ENCODE measurements at places on chromosomes 16 and 17.

GRCh38 chr17:57425431-57425830, 169.1 kb downstream of the MSI2 start:
- DNase-seq = no peak

DNA sequence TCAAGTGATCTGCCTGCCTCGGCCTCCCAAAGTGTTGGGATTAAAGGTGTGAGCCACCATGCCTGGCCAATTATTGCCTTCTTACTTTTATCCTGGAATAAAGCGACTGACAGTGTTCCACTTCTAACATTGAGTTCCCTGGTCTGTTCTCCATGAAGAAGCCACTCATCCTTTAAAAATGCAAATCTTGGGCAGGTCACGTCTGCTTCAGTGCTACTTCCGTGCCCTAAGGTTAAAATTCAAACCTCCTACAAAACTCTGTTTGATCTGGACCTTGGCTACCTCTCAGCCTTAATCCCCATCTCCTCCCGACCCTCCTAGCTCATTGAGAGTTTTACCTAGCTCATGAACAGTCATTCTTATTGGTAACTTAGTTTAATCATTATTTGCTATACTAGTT, 9.6 kb upstream of the SHISA9 start:
- no peak for DNase-seq

GRCh38 chr16:12089492-12090150, 113.1 kb downstream of the SNX29 start:
- DNase-seq = peak; percentile 72

DNA sequence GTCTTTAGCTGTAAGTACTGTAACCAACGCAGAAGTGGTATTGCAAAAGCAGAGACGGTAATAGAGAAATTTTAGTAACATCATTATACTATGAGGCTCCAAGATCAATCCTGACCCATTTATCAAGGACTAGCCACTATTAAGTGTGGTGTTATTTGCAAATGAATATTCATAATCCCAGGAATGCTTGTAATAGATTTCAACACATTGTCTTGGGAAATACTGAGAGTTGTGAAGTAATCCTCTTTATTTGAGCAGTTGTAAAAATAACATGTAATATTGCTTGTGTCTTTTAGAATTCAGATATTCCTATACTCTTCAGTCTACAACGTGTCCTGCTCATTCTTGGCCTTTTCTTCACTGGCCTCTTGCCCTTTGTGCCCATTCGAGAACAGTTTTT, 46.4 kb downstream of the GDPD1 start:
- DNase-seq = no peak

- DNase-seq = no peak
These were observed 8.5 kb upstream of the MRPL58 start for GRCh38 chr17:75003957-75004355.

DNA sequence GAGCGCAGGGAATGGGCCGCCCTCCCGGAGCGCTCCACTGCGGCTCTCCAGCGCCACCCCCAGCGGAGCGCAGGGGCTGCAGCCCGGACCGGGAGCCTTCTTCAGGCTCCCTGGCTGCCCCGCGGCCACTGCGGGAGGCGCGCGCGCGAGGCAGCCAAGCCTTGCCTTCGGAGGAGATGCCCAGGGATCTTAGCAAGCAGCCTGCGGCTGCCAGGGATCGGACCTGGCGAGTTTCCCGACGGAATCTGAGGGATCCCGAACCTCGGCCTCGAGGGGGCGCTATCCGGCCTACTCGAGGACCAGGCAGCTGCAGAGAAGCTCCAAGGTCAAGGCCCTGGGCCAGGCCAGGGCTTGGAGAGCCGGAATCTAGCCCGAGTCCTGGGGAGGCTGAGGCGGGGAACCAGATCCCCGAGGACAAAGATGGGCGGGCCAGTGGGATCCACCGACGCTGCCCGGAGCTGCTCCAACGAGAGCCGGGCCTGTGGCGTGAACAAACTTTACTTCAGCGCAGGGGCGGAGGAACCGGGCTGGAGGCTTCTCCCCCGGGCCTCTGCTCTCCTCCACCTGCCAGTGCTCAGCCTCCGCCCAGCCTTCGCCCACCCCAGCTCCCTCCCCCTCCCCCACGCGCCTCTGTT, at the start of gene IRX6:
IRX6 (plus strand) TSS at position 567 of the 635 bp plus-strand sequence. CDS start 889 bp downstream, outside the sequence.
- DNase-seq = peak; percentile 1

DNA sequence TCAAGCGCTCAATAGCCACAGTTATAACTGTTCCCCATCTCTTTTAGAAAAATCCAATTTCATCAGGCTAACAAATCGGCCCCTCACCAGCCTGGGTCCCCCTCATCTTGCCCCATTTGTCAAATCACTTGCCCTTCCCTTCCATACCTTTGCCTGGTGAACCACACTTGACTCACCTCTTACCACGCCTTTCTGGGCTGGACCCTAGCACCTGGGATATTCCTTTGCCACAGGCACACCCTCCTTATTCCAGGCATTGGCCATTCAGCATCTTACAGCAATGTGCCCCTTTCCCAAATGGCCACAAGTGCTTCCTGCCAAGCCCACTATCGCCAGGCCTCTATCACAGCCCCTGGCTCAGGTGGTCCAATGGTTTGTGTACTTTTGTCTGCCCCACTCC, 14.9 kb downstream of the CMTM4 start:
- no peak for DNase-seq

DNA sequence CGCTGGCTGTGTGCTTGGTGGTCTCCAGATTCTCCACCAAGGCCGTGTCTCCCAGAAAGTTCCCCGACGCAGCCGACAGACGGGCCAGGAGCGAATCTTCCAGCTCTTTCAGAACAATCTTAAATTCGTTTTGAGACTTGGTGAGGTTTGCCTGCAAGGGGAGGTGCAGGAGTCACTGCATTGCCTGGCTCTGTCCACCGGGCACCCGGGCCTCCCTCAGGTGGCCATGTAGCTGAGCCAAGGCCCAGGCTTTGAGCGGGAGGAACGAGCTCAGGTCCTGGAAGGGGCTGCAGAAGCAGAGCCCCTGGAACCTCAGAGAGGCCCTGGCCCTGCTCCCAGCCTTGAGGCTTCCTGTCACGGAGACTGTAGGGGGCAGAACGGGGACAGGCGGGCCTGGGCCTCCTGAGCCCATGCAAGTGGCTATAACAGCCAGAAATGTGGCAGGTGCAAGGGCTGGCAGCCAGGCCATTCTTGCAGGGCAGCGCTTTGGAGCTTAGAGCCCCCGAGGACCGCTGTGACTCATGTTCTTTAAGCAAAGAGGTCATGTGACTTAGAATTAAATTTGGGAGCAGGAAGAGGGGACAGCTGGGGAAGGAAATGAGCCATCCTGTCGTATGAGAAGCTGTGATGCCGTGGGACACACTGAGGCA, 72.4 kb downstream of the PGS1 start:
- no peak for DNase-seq

GRCh38 chr16:55154956-55155355, 169.0 kb upstream of the IRX6 start:
- no peak for DNase-seq

- no peak for DNase-seq
These were observed 13.7 kb downstream of the PLCG2 start for GRCh38 chr16:81792828-81793227.

GRCh38 chr17:42659079-42659931, at the start of gene TUBG2:
TUBG2 (plus strand) TSS chr17:42659284; CDS start chr17:42659504, 220 bp downstream.
- peak; percentile 91 for DNase-seq

GRCh38 chr17:7323731-7324437, 5.3 kb downstream of the NEURL4 start:
- peak; percentile 32 for DNase-seq

GRCh38 chr17:64785011-64785421, 122.9 kb upstream of the SMURF2 start:
- DNase-seq = no peak

DNA sequence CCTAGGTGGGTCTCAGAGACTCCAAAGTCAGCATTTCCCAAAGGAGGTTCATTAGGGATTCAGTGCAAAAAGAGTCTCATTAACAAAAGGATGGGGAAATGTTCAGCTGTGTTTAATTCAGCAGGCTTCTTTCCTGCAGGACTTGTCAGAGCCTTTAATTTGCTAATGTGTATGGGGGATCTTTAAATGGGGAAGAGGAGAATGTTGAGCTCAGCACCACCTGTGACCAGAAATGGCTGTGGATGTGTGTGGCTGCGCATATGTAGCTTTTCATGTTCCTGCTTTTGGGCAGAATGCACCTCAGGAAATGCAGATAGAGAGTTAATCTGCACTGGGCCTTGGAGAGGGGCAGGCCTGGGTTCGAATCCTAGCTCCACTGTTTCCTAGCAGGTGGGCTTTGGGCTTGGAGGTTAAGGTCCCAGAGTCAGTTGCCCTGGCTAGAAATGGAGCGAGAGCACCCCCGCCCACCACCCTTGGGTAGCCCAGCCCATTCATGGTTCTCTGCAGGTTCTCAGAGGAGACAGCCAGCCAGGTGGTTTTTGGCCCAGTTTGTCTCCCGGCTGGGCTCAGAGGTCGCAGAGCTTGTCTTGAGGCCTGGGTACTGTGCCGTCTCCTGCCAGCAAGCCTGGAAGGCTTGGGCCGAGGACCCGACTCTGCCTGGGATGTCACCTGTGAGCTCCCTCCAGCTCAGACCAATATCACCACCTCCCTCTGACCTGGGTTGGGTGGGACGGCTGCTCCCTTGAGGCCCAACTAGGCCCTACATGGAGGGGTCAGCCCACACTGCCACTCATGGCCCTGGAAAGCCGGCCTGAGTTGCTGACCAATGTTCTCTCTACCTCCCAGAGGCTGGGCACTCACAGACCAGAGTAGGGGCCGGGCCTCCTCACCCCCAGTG, 9.3 kb downstream of the ADCY7 start:
- DNase-seq = no peak

DNA sequence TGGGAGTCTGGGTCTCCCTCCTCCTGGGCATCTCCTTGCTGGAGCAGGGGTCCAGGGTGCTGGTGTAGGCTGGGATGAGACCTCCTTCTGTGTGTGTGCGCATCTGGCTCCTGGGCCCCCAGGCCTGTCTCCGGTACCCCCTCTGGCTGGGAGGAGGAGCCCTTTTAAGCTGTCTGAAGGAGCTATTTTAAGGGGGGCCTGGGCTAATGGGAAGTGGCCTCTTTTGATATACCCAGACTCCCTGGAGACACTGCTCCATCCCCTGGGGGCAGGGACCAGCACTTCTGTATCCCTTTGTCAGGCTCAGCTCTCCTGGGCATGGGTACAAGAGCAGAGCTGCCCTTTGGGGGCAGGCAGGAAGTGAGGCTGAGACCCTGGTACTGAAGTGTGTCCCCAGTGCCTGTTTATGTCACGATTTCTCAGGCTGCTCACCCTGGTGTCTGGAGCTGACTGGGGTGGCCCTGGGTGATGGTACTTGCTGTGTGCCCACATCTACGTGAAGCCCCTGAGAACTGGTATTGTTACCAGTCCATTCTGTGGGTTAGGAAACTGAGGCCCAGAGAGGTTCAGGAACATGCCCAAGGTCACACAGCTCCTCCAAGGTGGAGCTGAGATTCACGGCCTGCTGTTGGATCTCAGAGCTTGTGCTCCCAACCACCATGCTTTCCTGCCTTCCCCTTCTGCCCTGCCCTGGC, 6.5 kb downstream of the ADCY7 start:
- DNase-seq = no peak

DNA sequence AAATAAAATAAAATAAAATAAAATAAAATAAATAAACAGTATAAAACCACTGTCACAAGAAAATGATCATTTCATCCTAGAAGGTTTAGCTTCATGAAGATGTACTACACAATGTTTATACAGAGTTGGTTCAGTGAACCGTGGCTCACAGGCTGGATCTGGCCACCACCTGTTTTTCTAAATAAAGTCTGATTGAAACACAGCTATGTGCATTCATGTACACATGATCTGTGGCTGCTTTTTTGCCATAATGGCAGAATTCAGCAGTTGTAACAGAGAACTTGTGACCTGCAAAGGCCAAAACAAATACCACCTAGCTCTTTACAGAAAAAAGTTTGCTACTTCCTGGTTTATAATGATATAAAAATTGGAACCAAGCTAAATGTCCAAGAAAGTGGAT, 12.6 kb upstream of the RPRML start:
- DNase-seq = no peak

GRCh38 chr16:27182906-27183405, 20.4 kb upstream of the KDM8 start:
- no peak for DNase-seq

DNA sequence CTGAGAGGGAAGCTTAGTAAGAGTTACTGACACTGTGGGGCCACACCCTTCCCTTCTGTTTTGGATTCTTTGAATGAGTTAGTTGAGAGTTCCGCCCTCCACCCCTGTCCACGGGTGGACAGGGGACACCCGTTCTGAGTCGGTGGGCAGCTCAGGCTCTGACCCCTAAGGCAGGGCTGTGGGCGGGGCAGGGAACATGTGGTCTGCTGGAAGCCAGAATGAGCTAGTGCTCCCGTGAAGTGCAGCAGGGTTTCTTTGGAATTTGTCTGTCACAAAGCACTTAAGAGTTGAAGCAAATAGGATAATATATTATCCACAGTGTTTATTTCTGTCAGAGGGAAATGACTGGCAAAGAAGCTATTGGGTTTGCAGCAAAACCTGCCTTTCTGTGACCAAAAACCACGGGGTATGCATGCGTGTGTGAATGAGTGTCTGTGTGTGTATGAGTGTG, 90.1 kb downstream of the CLEC16A start:
- no peak for DNase-seq

GRCh38 chr16:54412037-54412436, 125.5 kb upstream of the IRX3 start:
- no peak for DNase-seq

DNA sequence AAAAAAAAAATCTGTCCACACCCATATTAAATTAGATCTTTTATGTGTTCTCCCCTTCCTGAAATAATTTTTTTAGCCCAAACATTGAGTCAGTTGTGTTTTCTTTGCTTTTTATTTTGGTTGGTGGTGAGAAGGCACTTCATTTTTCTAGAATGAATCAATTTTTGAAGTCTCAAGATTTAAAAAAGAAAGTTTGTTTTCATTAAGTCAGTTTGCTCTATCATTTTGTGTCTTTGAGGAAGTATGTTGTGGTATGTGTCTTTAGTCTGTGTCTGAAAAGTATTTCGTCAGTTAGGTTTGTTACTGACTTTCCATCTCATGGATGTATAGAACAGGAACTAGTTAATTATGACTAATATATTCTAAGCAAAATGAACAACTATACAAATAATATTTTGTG, 3.8 kb downstream of the IGF2BP1 start:
- DNase-seq = peak; percentile 42

DNA sequence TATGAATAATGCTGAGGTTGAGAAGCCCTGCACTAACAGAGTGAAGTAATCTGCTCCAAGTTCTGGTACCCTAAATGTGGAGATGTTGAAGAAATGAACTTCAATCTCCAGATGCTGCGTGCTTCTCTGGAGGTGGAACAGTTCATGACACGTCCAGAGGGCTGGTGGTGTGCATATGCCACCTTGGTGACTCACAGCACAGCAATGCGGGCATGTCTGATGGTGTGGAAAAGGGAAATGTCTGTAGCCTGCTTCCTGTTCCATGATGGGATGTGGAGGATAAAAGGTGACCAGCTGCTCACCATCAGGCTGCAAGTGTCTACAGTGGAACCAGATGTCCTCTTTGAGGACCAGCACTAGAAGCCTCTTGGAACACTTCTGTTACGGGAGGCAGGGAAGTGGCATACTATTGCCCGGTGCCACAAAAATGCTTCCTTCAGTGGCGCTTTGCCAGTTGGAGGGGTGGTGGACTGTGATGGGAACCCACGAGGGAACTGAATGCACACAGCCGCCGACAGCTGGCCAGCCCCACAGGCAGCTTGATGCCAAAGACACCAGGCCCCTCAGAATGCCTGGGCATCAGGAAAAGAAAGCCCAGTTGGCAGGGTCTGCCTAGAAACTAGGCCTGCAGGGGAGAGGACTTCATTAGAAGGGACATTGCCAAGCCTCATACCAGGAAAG, 19.9 kb downstream of the SNX11 start:
- DNase-seq = peak; percentile 61

Data from EH (cell line).